ENCODE measurements at places on chromosomes 13 and 19.

DNA sequence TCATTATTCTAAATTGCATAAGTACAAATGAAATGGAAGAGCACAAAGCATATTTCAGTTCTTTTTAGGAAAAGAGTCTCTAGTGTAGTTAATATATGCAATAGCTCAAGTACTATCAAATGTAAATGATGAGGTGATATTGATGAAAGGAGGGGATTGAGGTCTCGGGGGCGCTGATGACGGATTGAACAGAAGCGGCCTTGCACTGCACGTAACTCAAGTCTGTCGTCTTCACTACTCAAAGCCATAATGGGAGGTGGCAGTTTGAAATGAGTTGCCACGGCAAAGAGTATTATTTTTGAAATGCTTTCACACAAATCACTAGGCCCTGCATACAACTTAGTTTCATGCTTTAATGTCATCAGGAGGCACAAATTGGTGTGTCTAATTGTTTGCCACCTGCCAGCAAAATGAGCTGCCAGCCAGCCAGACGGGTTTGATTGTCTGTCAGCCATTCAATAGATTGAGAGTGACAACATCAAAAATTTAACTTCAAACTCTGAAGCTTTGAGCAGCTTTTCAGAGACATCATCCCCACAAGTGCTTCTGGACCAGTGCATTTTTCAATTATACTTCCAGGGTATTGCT lies 256.6 kb downstream of the NBEA start:
- no peak for DNase-seq

- DNase-seq: no peak
These were observed 18.3 kb upstream of the DHRS12 start for GRCh38 chr13:51822106-51822815.

DNA sequence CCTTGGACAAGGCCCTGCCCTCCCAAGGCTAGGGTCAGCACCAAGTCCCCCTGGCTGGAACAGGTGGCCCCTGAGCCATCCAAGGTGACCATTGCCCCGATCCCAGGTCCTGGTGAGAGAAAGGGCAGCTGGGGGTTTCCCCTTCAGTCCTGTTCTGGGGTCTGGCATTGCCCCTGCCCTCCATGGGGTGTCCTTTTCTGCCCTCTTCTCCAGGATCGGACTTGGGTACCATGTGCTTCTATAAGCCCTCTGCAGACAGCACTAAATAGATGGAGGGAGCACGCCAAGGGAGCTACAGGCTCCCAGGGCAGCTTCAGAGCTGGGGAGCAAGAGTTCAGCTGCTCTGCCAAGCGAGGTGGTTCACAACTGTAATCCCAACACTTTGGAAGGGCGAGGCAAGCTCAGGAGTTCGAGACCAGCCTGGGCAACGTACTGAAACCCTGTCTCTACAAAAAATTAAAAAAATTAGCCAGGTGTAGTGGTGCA lies 13.5 kb upstream of the KCNN1 start:
- DNase-seq: no peak

GRCh38 chr19:34118879-34119748 lies 53.2 kb upstream of the LSM14A start:
- no peak for DNase-seq

- no peak for DNase-seq
These were observed 507 bp upstream of the SWSAP1 start for GRCh38 chr19:11373885-11374432.

GRCh38 chr13:107643615-107644014 lies 571.7 kb downstream of the LIG4 start:
- DNase-seq: no peak

- no peak for DNase-seq
These were observed 27.0 kb downstream of the TNFSF11 start for GRCh38 chr13:42600943-42601342.

- no peak for DNase-seq
These were observed 22.7 kb upstream of the NAXD start for GRCh38 chr13:110592665-110593064.

GRCh38 chr13:27007166-27007565 lies 164.4 kb downstream of the USP12 start:
- DNase-seq: no peak

GRCh38 chr19:52778811-52779210 lies 7.8 kb downstream of the ZNF600 start:
- no peak for DNase-seq

DNA sequence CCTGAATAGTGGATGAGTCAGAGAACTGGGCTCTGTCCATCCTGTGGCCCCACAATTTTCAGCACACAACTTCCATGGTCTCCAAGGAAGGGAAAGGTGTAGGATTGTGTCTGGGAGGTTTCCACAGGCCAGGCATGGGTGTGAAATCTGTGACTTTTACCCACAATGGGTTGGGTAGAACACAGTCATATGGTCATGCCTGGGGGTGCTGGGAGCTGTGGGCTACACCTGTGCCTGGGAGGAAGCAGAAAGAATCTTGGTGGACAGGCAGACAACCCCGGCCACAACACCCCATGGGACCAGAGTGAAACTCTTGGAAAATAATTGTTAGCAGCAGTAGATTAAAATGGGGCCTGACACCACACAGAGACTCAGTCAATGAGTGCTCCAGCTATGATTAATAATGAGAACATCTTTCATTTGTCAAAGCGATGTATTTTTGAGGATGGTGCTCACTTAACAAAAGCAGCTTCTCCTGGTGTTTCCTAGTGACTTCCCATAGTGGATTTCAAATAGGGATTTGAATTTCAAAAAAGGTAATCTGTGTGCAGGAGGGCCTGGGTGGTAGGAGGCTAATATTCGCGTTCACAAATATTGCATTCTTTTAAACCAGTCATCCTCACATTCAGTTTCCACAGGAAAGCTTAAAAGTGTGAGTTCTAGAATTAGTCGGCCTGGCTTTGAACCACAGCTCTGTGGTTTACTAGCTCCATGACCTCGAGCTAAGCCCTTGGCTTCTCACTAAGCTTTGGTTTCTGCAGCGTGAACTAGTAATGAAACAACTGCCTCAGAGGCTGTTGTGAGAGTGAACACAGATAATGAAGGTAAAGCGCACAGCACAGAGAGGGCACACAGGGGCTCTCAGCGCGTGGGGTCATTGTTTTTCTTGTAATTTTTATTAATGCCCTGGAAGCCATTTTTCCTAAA lies 89.3 kb upstream of the UQCRFS1 start:
- DNase-seq: no peak

DNA sequence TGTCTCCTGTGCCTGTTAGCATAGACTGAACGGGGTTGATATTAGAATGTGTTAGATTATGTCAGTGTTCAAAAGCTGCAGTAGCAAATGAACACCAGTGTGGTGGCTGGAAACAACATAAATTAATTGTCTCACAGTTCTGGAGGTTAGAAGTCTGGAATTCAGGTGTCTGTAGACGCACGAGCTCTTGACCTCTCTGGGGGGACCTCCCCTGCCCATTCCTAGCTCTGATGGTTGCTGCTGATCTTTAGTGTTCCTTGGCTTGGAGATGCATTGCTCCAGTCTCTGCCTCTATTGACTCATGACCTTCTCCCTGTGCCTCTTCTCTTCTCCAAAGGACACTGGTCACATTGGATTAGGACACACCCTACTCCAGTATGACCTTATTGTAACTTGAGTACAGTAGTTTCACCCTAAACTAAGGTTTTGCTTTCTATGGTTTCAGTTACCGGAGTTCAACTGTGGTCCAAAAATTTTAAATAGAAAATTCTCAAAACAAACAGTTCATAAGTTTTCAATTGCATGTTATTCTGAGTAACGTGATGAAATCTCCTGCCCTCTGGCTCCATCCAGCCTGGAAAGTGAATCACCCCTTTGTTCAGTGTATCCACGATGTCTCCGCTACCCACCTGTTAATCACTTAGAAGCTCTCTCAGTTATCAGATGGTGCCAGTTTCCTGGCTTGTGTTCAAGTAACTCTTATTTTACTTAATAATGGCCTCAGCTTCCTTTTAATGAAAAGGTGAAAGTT lies 273.2 kb downstream of the MYO16 start:
- no peak for DNase-seq

GRCh38 chr13:97072297-97072696 lies 78.0 kb upstream of the OXGR1 start:
- no peak for DNase-seq

Data from right lobe of liver (tissue), 6 donors.